Stimulated activated CD8-positive, alpha-beta memory T cell treated with anti-CD3 and anti-CD28 coated beads, Interleukin-15, amount 100 ng/mL, for 48 hours (primary cell): ENCODE measurements at places on chromosomes 16 and 17.

- no peak for DNase-seq
These were observed 19.5 kb downstream of the PCTP start for GRCh38 chr17:55770196-55770870.

DNA sequence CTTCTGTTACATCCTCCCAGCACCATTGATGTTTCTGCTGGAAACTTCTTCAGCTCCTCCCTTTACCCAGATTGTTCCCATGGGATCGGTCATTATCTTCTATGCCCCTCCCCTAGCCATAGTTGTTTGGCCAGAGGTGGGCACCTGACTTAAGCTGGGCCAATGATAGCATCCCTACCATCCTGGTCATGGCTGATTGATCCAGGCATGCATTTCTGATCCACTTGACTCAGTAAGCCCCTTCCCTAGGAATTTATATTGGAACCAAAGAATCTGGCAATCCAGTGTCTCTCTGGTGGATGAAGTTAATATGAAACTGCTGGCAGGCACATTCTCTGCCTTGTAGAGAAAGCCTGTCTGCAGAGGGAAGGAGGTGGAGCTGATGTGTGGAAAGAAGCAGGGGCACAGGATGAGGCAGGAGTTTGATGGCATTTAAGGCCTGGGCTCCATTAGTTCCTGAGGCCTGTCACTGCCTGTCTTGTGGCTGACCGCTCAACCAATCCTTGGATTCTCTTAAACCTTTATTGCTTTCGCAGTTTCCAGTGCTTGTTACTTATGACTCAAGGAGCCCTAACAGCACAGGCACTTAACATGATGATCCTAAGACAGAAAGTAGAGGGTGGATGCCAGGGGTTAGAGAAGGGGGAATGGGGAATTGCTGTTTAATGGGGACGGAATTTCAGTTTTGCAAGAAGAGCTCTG lies 152.4 kb downstream of the ABCC12 start:
- no peak for DNase-seq

GRCh38 chr17:52170963-52171572 lies 12.6 kb upstream of the CA10 start:
- no peak for DNase-seq

- DNase-seq = no peak
These were observed 862 bp downstream of the ZNF232 start for GRCh38 chr17:5110816-5111215.

DNA sequence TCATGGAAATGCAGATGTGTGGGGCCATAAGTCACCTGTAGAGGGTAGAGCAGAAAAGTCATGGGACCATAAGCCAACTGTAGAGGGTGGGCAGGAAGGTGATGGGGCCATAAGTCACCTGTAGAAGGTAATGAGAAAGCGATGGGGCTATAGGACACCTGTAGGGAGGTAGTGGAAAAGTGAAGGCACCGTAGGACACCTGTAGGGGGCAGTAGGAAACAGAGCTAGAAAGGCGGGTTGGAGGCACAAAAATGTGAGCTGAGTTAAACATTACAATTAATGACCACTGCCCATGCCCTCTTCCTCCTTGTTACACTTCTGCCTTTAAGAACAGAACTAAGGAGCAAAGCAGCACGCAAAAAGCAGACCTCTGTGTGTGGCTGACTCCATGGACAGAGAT lies 150.1 kb downstream of the SHISA6 start:
- no peak for DNase-seq

DNA sequence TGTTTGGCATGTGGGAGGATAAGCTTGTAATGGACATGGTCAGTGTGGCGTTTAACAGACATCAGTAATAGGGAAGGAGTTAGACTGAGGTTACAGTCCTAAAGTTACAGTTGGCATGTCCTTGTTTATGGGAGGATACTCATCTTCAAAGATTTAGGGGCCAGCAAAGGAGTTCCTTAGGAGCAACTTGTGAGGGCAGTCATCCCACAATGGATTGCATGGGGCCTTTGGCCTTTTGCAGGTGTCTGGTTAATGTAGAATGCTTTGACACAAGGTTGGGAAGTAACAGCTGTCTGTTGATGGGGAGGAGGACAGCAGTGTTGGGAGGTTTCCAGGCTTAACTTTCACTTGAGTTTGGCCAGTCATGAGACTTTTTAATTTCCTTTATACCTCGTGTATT lies 2.2 kb downstream of the NUBP1 start:
- no peak for DNase-seq

DNA sequence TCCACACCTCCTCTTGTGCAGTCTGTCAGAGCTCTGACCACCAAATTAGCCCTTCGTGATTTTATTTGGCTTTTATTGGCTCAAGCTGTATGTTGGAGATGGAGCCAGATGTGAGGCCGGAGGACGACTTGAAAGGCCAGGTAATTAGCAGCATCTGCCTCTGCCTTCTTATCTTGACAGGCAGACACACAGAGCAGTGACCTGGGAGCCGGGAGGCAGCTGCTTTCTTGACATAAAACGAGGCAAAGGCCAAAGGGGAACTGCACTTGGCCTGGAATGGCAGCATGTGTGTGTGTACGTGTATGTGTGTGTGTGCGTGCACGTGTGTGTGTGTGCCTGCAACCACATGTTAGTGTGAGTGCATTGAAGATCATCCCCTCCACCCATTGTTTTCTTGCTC lies 56.9 kb upstream of the BRD7 start:
- no peak for DNase-seq

- DNase-seq = no peak
These were observed 58.6 kb downstream of the EMP2 start for GRCh38 chr16:10521681-10522274.

DNA sequence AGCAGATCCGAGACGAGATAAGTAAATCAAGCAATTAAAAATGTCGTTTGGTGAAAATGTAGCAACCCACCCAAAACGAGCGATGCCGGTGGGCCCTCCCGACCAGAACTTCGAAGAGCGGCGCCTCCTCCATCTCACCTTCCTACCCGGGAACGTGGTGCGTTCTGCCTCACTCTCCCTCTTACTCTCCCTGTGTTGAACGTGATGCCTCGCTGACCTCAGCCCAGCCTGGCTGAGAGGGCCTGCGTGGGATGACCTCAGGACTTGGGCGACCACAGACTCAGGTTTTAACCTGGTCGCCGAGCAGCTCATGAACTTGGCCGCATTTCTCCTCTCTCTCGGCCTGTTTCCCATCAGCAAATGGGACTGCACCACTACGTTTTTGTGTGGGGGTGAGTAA lies 69.7 kb upstream of the RPL38 start:
- no peak for DNase-seq

DNA sequence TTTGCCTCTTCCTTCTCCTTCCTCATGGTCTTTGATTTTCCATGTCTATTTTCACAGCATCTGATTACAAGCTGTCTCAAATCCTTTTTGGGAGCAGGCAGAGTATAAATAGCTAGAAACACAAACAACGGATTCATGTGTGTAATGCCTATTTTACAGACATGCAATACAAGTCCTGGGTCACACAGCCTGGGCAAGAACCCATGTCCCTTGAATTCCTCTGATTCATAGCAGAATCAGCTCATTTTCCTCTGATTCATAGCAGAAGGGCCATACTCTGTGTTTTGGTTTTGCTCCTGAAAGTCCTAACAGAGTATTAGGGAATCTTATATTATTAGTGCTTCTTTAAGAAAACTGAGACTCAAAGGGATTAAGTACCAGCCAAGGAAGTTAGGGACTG lies 71.3 kb downstream of the IRX5 start:
- DNase-seq = no peak

DNA sequence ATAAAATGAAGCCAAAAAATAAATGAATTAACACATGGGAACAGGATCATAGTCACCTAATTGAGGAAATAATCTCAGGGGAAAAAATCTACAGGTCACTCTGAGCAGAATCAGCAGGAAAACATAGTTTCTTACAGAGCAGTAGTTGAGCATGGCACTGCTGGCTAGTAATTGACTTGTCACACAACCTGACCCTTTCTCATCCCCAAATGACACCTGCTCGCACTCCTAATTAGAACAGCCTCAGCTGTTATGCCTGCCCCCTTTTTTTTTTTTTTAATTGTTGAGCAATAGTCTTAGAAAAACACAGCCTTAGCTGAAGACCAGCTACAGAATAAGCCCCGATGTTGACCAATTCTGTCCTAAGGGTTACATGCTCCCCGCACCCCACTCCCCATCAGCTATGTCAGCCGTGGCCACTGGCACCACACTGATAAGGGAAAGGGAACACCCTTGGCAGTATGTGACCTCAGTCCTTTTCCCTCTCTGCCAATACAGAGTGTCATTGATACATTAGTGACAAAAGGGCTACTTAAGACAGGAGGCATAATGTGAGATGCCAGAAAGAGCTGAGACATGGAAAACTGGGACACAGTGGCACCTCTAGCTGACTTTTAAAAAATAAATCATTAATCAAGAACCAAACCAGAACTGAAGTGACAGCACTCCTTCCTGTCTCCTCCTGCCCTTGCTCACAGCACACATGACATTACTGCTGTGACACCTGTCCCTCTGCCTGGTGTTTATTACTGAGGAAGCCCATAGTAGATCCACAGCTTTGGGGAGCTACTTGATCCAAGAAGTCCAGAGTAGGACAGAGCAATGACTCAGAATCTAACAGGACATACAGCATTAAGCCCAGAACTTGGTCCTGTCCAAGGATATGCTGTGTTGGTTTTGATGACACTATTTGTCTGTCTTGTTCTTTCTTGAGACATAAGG lies 41.7 kb downstream of the WDR59 start:
- DNase-seq = no peak

DNA sequence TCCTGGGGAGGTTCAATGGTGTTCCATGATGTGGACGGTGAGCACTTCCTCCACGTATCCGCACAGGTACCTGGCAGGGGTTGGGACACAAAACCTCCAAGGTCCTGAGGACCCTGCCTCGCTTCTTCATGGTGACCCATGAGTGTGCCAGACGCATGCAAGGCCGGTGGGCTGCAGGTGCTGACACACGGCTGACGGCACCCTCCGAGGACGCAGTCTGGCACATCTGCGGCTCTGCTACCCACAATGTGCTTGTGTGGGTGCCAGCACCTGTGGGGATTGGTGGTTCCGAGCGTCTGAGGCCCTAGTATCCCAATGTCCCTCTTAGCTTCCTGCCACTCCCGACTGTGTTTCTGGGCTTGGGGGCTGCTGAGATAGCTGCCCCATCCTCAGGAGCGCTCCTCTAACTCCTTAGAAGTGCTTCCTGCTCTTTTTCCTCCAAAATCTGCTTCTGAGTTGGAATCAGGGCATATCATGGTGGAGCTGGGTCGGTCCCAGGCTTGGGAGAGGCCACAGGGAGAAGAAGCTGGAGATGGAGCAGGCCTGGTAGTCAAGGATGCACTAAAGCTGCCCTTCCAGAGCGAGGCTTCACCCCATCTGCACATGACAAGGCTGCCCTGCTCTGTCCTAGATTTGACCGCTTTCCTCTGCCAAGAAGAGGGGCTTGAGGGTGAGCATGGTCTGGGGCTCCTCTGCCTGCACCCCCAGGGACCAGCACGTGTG lies 1.6 kb downstream of the CYGB start:
- DNase-seq = no peak

- DNase-seq = no peak
These were observed 112.2 kb upstream of the ZNF750 start for GRCh38 chr17:82952019-82952418.

DNA sequence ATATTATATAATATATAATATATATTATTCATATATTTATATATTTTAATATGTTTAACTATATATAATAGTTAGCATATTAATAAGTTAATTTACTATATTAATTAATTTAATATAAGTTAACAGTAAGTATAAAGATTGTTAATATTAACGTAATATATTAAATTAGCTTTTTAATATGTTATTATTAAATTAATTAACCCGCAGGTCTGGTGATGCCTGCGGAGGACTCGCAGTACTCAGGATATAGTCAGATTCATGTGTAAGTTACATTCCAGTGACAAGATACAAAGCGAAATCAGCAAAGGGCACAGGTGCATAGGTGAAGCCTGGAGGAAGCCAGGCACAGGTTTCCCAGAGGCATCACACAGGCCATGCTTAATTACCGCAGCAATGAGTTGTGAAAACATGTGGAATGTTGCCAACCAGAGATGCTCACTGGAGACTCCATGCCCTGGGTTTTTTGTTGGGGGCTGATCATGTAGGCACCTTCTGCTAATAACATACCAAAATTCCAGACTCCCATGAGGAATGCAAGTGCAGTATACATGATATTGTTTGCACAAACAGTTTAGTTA lies 130.4 kb upstream of the MPHOSPH6 start:
- no peak for DNase-seq

DNA sequence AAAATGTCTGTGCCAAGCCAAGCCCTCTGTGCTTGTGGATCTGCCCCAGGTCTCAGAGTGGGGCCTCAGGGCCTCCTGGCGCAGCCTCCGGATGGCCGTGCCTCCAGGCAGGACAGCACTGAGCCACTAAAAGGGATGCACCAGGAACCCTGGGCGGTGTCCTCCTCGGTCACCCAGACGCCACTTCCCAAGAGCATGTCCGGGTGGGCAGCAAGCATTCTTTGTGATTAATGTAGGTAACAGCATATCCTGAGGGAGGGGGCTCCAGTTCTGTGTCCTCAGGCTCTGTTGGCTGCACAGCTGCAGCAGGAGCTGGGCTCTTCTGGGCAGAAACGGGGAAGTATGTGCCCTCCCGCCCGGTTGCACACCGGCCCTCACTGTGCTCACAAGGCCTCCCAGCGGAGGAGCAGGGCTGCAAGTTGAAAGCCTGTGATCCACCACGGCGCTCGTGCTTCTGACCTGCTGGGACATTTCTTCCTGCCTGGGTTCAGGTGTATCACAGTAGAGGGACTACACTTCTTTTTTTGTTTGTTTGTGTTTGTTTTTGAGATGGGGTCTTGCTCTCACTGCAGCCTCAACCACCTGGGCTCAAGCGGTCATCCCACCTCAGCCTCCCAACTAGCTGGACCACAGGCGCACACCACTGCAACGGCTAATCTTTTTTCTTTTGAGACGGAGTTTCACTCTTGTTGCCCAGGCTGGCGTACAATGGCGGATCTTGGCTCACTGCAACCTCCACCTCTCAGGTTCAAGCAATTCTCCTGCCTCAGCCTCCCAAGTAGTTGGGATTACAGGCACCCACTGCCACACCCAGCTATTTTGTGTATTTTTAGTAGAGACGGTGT lies 37.9 kb upstream of the CHMP6 start:
- no peak for DNase-seq
